ENCODE measurements at places on chromosomes 13 and 19.

DNA sequence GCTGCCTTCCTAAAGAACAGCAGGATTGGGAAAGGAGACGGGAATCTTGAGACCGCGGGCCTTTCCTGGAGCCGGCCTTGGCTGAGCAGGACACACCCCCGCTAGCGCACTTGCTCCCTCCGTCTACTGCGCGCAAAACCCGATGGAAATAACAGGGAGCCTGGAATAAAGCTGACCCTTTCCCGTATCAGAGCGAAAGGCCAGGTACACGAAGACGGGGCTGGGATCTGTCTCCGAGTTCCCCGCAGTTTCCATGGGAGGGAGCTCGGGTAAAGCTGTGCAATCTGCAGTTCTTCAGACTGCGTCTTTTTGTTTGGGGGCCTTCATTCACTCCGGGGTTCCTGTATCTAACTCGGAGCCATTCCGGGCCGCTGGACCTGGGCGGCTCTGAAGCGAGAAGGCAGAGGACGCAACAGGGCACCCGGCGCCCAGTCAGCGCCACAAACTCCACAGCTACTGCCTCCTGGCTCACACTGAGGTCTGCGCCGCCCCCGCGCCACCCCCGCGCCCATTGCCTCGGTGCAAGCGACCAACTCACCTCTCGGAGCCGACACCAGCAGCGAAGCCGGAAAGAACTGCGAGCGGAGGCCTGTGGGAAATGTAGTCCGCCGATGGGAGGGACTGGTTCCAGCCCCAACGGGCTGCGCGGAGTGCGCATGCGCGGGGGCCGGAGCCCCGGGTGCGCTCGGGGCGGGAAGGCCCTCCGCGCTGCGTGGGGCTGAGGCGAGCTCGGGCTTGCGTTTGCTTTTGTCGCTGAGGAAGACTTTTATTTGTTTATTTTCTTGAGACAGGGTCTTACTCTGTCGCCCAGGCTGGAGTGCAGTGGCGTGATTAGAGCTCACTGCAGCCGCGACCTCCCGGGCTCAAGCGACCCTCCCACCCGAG lies at the start of gene ZFP14:
TSS of gene ZFP14 (minus strand) at position 577 of the 885 bp plus-strand sequence. CDS start 11,309 bp downstream, outside the sequence.
- DNase-seq, result peak; percentile 29

- DNase-seq, result no peak
Measured at GRCh38 chr13:101346942-101347728, 69.2 kb downstream of the NALCN start.

GRCh38 chr13:103510007-103510535 lies 443.9 kb upstream of the SLC10A2 start:
- DNase-seq, result no peak

DNA sequence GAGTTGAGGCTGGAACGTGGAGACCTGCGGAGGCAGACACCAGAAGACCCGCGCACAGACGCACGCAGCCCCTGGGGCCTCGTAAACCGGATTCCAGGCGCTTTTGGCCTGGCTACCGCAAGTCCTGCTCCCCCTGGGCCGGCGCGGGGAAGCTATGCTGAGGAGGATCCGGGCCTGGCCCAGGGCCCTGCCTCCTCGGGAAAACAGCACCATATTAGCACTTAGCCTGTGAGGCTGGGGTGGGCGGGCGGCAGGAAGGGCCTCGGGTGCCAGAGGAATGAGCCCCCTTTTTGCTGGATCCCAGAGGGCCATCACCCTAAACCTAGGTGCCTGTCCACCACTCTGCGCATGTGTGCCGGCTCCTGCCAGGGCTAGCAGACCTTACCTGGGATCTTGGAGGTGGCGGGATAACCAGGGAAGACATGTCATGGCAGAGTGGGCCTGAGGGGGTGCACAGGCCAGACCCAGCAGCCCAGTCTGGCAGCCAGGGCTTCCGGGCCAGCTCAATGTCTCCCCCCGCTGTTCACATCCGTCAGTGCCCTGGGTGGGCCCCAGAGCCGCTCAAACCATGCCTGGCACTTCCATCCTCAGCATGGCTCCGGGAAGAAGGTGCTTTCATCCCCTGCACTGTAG lies 7.3 kb downstream of the ELOF1 start:
- DNase-seq, result peak; percentile 37

GRCh38 chr13:35479038-35479492 lies 2.6 kb upstream of the MAB21L1 start:
- DNase-seq, result no peak

DNA sequence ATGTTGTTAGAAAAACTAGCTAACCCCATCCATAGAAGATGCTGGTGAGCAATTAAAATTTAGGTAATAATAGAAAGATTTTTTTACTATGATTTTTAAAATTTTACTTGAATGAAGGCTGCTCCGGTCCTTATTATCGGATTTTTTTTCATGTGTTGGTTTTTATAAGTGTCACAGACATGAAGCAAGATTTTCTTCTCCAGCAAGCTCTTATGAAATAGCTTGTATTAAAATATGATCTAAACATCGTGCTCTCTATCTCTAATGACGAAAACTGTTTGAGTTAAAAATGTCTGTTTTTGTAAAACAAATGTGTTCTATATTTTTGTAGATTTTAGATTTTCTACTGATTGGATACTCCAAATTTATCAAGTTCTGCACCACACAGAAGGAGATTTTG lies 339.6 kb downstream of the ZNF536 start:
- DNase-seq, result no peak

GRCh38 chr19:44648631-44649251 lies 5.0 kb downstream of the PVR start:
- no peak for DNase-seq

- DNase-seq, result no peak
Measured at GRCh38 chr19:34678085-34678412, 571 bp downstream of the ZNF302 start.

GRCh38 chr13:29758531-29759114 lies 91.8 kb downstream of the UBL3 start:
- DNase-seq, result no peak

DNA sequence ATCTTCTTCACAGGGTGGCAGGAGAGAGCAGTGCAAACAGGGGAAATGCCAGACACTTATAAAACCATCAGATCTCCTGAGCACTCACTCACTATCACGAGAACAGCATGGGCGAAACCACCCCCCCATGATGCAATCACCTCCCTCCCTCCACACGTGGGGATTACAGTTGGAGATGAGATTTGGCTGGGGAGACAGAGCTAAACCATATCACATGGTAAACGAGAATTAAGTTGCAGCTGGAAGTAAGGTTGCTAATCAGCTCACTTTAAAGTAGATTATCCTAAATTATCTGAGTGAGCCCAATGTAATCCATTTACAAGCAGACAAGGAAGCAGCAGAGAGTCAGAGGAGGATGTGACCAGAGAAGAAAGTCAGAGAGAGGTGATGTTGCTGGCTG lies 102.2 kb upstream of the IPO5 start:
- no peak for DNase-seq

Measured in hematopoietic multipotent progenitor cell treated with erythropoietin and hydrocortisone succinate and interleukin-3 and kit ligand, for 17 days (in vitro differentiated cells).